ENCODE measurements at places on chromosomes 5 and 9. TPM values are rescaled to one million over a fixed set of nuclear protein-coding genes. Genes with fewer than 3 reads are reported as not detected.
A peak's percentile ranks its signal among the peaks of the same experiment; 100 is the strongest.

Gene OR1J2
- total RNA-seq: not detected

Gene PDGFRB
- total RNA-seq: 23.8 TPM

DNA sequence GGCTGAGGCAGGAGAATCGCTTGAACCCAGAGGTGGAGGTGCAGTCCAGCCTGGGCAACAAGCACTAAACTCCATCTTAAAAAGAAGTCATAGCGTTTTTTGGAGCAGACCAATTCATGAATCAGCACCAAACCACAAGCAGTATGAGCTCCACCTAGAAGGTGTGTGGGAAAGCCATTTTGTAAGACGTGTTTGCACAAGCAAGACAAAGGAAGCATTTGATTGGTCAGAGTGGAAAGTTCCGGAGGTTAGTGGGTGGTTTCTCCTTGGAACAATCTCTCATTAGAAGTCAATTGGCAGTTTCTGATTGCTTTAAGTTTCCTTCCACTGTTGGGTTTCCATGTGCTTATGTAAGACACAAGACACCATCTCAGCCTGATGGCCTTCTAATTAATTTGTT, 5.0 kb downstream of the SRD5A1 start:
- no peak for DNase-seq

DNA sequence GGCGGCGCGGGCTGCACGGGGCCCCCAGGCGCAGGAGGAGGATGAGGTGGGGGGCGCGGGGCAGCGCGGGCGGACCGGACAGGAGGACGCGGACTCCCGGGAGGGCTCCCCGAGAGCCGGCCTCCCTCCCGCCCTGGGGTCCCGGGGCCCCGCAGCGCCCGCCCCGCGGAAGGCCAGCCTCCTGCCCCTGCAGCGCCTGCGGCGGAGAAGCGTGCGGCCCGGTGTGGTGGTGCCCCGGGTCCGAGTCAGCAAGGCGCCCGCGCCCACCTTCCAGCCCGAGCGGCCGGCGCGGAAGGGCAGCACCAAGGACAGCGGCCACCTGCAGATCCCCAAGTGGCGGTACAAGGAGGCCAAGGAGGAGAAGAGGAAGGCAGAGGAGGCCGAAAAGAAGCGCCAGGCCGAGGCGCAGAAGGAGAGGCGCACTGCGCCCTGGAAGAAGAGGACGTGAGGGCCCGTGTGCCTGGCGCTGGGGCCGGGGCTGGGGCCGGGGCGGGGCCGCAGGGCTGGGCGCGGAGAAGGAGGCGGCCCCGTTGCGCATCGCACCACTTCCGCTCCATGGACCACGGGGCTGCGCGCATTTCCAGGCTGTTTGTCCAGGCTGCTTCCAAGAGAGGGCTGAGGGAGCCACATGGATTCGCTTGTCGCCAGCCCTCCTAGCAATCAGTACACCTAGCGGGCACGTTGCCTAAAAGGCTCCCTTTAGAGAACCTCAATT, 86.0 kb downstream of the ANKRD33B start:
- DNase-seq: no peak

DNA sequence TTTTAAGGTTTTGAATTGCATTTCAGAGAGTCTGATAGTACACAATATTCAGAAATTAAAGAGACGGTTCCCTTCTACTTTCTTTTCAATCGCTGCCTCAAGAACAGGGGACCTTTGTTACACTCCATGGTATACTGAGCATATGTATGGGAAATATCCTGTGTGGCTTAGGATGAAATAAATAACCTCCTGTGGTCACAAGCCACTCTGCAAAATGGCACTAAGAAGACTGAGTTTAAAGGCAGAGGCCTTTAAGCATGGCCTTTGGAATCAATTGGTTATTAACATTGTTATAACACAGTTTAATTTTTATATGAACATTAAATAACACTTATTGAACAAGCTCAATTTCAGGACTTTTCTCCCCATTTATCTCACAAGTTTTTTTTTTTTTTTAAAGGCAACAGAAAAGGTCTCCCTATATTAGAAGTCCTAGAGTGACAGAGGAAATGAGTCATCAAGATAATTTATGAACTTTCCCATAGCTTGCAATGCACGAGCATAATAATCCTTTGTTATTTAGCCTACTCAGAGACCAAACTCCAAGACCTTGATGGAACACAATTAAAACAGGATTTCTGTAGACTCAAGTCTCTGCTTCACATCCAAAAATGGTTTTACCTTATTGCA, 341.9 kb downstream of the TMEM167A start:
- DNase-seq: no peak

DNA sequence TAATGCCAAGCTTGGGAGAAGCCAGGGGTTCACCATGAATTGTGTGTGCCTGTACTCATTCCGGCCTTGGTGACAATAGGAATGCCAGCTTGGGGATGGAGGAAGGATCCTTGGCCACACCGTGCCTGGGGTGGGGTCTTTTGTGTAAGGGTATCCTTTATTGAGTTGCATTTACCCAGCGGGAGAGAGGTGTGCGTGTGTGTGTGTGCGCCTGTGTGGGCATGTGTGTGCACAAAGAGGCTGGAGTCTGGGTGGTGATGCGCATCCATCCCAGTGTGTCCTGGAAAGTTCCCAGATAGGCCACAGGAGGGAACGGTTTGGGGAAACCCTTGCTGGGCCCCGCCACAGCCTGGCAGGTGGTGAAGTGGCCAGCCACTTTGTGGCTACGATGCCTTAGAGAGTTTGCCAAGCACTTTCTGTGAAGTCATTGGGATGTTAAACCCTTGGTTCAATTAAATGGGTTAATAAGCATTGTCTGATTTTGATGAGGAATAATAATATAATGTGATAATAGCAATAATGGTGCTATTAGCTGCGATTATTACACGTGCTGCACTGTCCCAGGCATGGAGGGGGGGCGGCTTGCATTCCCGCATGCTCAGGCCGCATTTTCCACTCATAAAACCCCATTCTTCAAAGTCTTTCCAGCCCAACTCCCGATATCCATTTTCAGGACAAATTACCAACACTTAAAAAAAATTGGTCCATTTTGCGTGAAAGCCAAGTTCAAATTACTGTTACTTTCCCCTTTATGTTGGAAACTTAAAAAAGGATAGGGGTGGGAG, 13.7 kb downstream of the PITX1 start:
- DNase-seq: peak; percentile 45
